ENCODE measurements at places on chromosomes 11 and 22. TPM values are rescaled to one million over a fixed set of nuclear protein-coding genes. Genes with fewer than 3 reads are reported as not detected.

DNA sequence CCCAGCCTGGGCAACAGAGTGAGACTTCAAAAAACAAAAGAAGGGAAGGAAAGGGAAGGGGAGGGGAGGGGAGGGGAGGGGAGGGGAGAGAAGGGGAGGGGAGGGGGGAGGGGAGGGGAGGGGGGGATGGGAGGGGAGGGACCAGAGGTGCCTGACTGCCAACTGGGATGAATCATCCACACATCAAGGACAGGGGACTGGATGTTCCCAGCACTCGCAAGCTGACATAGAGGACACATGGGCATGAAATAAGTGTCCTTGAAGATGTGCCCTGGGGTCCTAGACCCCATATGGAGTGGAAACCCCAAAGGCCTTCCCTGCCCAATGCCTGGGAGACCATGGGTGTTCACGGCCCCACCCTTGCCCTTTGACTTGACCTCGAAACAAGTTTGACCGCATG, 19.8 kb downstream of the TST start:
- no peak for DNase-seq

DNA sequence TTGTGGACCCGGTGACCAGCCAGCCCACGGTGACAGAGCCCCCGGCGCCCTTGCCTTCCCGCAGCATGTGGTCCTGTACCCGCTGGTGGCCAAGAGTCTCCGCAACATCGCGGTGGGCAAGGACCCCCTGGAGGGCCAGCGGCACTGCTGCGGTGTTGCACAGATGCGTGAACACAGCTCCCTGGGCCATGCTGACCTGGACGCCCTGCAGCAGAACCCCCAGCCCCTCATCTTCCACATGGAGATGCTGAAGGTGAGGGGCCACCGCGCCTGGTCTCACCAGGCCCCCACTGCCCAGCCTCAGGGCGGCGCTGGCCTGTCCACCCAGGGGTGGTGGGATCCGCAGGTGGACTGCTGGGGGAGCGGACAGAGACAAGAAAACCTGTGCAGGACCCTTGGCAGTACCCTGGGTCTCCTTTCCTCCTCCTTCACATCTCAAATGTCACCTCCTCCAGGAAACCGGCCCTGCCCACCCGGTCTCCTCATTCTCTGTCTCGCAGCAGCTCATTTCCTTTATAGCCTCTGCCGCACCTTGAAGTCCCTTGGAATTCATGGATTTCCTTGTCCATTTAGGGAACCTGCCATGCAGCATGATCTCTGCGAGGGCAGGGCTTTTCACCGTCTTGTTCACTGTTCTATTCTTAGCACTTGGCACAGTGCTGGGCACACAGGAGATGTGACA, 6.5 kb downstream of the AIP start:
- DNase-seq, result no peak

CNGA4 gene
- 0.36 TPM for total RNA-seq

MIAT gene
- total RNA-seq, result 194 TPM

Data from cerebellum (tissue), 4 donors.